ENCODE measurements at places on chromosomes 12 and 14.
A peak's percentile ranks its signal among the peaks of the same experiment; 100 is the strongest.

- DNase-seq: no peak
Observed at GRCh38 chr14:91062600-91062999, 2.2 kb upstream of the RPS6KA5 start.

- no peak for DNase-seq
Observed at GRCh38 chr12:117564881-117565280, 203.5 kb upstream of the NOS1 start.

DNA sequence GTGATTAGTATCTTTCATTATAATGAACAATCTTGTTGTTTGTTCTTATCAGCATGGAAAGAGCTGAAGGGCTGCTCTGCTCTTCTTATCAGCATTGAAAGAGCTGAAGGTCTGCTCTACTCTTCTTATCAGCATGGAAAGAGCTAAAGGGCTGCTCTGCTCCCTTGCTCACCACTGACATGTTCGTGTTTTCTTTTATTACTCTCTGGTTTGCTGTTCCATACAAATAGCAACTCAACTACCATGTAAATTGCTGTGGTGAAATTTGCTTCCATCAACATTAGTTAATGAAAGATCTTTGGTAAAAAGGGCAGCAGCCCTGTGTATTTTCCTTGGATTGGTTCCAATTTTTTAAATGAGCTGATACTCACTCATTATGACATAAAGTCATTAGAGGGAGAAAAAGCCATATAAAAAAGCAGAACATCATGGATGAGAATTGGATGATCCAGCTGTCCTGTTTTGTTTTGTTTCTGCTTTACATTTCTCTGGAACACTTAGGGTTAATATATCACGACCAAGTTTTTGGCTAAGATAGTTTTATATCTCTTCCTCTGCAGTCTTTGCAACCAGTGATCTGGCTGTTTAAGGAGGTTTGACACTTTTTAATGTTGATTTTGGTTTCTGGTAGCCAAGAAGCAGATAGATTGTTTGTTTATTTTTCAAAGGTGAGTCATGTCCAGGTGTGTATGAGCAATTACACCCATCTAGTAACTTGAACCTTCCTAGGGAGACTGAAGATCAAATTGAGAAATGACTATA lies 356.6 kb downstream of the CEP128 start:
- no peak for DNase-seq

- DNase-seq: no peak
Observed at GRCh38 chr14:73809391-73809790, 42.2 kb upstream of the PTGR2 start.

GRCh38 chr14:34843011-34843554 lies 32.1 kb downstream of the BAZ1A start:
- DNase-seq: peak; percentile 67

DNA sequence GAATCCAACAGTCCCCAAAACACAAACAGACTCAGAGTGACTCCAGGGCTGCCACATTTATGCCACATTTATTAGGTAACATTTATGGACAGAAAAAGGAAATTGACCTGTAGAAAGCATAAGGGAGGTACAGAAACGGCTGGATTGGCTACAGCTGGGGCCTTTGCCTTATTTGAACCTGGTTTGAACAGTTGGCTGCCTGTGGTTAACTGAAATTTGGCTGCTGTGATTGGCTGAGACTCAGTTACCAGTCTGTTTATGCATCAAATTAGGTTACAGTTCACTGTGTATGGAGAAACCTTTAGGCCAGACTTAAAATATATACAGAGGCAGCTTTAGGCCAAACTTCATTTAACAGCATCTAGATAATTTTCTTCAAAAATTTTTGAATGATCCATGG lies 27.8 kb upstream of the PCNX1 start:
- no peak for DNase-seq

GRCh38 chr12:53118751-53119300 lies 15.5 kb downstream of the SOAT2 start:
- no peak for DNase-seq

GRCh38 chr14:31893221-31893757 lies 183.8 kb upstream of the ARHGAP5 start:
- peak; percentile 31 for DNase-seq

DNA sequence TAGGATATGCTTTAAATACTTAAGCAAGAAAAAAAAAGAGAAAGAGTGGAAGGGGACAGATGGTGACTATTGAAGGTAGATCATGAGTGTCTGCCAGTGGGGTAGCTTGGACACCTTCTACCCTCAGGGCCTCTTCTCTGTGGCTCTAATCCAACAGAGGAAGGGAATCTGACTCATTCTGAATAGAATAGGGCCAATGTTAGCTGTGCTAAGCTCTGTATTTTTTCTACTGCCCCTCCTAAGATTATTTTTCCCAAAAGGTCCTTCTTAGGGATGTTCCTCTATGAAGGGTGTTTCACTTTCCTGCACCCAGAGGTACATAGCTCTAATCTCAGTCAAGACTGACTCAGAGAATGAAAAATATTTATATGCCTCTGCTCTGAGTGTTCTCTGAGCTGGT lies 25.6 kb downstream of the UNC79 start:
- no peak for DNase-seq

DNA sequence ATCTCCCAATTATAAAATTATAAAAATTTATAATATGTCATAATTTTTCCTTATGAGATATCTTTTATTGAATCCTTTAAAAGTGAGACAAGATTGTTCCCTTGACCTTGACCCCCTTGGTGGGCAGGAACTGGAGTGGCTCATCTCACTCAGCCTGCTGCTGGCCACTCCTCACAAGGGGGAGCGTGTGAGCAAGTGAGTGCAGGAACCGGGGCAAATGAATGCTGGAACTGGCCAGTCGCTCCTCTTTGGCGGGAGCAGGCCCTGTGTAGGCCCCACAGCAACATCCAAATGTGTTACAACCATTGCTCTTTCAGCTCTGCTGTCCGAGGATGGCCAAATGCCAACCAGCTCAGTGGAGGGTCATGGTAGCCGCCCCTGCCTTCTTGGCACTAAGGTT lies 178.8 kb downstream of the ETNK1 start:
- DNase-seq: no peak

- DNase-seq: no peak
Observed at GRCh38 chr12:88015825-88016224, 13.4 kb downstream of the C12orf50 start.

GRCh38 chr14:85442996-85443395 lies 86.9 kb upstream of the FLRT2 start:
- no peak for DNase-seq

DNA sequence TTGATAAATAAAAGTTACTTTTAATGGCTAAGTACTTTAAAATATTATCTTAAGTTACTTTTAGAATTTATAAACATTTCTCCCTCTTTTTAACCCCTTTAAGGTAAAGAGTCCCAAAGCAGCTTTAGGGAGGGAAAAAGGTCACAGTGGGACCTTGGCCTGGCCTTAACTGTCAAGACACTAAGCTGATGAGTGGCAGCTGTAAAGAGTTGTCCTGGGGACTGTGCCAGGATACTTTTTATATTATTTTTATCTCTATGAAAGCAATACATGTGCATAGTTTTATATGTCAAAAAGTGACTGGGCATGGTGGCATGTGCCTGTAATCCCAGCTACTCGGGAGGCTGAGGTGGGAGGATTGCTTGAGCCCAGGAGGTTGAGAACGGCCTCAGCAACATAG lies 94.2 kb upstream of the RESF1 start:
- DNase-seq: no peak

GRCh38 chr14:64812412-64812811 lies 67.3 kb downstream of the SPTB start:
- DNase-seq: no peak

- DNase-seq: no peak
Observed at GRCh38 chr14:89292579-89293313, 124.3 kb downstream of the FOXN3 start.

DNA sequence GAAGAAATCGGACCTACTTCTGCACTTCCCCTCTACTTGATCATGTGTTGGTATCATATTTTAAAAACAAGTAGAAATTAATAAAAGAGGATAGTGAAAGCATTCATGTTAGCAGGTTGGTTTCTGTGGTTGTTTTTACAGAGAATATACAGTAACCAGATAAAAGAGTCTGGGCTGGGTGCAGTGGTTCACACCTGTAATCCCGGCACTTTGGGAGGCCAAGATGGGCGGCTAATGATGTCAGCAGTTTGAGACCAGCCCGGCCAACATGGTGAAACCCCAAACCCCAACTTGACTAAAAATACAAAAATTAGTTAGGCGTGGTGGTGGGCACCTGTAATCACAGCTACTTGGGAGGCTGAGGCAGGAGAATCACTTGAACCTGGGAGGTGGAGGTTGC lies 55.9 kb downstream of the LRP6 start:
- no peak for DNase-seq

- DNase-seq: no peak
Observed at GRCh38 chr14:68719634-68720384, 73.1 kb downstream of the ZFP36L1 start.

DNA sequence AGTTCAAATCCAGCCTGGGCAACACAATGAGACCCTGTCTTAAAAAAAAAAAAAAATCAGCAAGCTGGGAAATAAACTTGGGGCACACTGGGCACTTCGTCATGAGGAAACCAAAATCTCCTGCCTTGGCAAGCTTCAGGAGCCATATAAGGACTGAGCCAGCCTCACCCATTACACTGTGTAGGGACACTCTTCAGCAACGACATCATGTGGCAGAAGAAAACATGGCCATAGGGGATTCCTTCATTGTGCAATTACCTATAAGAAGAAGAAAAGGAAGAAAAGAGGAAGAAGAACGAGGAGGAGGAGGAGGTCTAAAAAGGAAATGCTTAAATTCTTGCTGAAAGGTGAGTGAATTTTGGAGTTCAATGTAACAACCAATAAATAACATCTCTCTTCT lies 26.1 kb upstream of the IFNG start:
- no peak for DNase-seq

DNA sequence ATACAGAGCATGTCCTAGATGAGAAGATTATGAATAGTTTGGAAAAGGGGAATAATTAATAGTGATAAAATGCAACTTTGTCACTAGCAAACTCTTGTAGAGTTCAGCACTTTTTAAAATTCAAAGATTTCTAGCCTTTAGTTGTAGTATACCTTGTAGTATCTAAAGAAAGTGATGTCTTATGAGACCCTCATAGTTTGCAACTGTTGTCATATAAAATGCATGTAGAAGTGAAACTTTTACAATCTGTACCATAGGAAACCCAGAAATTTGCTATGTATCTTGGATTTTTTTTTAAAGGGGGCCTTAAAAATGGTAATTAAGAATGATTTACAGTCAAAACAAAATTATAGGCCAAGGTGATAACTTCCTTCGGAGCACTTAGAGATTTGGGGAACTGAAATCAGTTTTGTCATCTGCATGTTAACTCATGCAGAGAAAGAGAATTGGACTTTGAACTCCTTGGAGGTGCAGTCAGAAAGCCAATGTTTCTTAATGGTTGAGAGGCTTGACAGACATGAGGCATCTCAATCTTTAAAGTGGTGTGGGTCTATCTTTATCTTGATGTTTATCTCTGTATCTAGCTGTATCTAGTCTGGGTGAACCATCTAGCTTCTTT lies 1.3 kb downstream of the LRRK2 start:
- no peak for DNase-seq

GRCh38 chr12:42809226-42809625 lies 219.7 kb upstream of the PRICKLE1 start:
- peak; percentile 91 for DNase-seq

- DNase-seq: no peak
Observed at GRCh38 chr14:85483652-85484051, 46.3 kb upstream of the FLRT2 start.

- DNase-seq: peak; percentile 56
Observed at GRCh38 chr14:59101476-59101875, 87.0 kb upstream of the DAAM1 start.

GRCh38 chr14:31613188-31613587 lies 52.0 kb downstream of the NUBPL start:
- no peak for DNase-seq

DNA sequence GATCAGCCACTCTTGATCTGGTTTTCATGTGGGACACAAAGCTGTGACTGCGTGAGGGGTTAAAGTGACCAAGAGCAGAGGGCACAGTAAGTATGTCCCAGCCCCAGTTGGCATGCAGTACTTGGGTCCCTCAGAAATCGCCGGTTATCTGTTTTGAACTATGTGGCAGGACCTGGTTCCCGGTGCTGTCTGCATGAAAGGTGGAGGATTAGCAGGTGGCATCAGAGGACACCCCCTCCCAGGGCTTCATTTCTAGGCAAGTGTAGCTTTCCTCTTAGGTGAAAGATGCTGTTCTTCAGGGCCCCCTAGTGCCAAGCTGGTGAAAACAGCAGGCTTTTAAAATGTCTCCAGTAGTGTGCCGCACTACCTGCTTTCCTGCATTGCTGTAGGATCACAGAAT lies 57.1 kb downstream of the ATG14 start:
- DNase-seq: peak; percentile 45

DNA sequence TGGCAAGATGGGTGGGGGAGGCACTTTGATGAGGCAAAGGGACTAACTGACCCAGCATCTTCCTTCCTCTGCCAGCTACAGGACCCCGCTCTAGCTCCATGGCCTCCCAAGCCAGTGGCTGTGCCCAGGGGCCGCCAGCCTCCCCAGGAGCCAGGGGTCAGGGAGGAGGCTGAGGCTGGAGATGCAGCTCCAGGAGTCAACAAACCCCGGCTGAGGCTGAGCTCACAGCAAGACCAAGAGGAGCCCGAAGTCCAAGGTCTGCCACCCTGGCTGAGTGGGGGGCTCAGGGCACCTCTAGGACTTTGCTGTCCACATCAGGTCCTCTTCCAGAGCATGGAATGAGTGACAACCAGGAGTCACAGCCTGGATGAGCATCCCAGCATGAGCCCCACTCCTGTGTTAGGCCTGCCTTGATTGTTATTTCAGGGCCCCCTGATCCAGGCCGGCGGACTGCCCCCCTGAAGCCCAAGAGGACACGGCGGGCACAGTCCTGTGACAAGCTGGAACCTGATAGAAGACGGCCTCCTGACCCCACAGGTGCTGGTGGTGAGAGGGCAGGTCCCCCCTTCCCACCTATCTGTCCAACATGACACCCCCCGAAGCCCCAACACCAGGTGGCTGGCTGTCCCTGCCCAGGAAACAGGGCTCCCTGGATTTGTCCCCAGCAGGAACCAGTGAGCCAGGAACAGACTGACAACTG lies 2.5 kb upstream of the CPNE6 start:
- DNase-seq: no peak

- DNase-seq: no peak
Observed at GRCh38 chr14:54928216-54928615, 25.6 kb upstream of the GCH1 start.

GRCh38 chr14:68373847-68374444 lies 418.9 kb downstream of the ZFP36L1 start:
- no peak for DNase-seq

DNA sequence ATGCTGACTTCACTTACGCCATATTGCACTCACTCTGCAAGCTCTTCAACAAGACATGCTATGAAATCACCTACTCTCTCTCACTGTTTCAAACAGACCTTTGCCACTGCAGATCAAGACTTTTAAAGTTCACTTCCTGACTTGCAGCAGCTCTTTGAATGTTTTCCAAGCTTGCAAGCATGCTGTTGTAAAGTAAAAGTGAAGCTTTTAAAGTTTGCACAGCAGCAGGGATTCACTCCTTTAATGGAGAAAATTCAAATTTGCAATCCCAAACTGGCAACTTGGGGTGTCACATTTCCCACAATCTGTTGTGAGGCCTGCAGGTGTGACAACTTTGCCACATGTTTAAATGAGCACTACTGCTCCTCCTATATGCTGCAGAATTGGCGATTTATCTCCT lies 270.9 kb downstream of the ALX1 start:
- no peak for DNase-seq

All from fibroblast of upper back skin (primary cell).